Mesendoderm (in vitro differentiated cells): ENCODE measurements at places on chromosomes 2 and 18.

DNA sequence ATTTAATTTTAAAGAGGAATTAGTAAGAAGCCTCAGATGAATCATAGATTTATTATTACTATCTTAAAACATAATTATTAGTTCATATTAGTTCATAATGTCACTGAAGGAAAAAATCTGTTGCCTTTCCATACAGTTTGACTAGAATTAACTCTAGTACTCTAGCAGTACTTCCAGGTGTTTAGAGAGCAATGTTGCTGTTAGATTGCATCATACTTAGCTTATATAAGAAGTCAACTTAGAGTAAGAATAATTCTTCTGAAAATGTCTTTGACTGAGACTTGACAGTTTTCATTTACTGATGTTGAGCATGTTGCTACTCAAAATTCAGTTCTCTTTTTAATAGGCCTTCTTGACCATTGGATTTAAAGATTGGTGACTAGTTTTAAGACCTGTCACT, 4.7 kb downstream of the RAB3GAP1 start:
- H3K36me3 ChIP-seq = no peaks in the 10 kb centered on the region
- H3K27me3 ChIP-seq = no peaks in the 10 kb centered on the region
- peaks cover 2% of the 10 kb centered on the region for H3K4me1 ChIP-seq
- peak; percentile 26 for DNase-seq

DNA sequence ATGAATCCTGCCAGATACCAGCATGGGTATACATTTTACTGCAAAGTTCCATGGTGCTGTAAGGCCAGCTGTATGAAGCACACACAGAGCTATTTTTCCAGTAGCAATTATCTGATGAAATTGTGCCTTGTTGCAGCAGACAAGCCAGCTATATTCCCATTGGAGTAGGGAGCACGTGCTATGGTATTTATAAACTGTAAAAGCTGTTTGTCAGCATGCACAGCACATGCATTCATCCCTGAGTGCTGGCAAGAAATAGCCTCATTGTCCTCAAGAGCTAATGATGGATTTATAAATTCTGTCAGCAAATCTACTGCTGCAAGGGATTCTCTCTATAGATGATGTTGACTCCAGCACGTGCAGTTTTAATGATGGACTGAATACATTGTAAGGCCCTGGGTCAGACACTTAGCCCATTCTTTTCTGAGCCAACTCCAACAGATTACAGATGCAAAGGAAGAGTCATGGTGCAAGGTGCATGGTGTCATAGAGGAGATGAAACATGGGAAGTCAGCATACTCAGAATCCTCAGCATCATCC, 61.7 kb downstream of the KCNS3 start:
- peaks cover 2% of the 10 kb centered on the region for H3K4me1 ChIP-seq
- DNase-seq = no peak
- no peak overlapping the region for H3K27ac ChIP-seq
- no peaks in the 10 kb centered on the region for H3K36me3 ChIP-seq
- no peaks in the 10 kb centered on the region for H3K27me3 ChIP-seq
- H3K4me3 ChIP-seq = no peak overlapping the region

GRCh38 chr2:81672516-81672915, 1368.0 kb upstream of the LRRTM1 start:
- H3K36me3 ChIP-seq = no peaks in the 10 kb centered on the region
- no peak for DNase-seq
- H3K4me1 ChIP-seq = no peaks in the 10 kb centered on the region
- no peak overlapping the region for H3K4me3 ChIP-seq
- H3K27ac ChIP-seq = no peak overlapping the region

- H3K4me3 ChIP-seq = no peak overlapping the region
- H3K27me3 ChIP-seq = no peaks in the 10 kb centered on the region
- H3K27ac ChIP-seq = no peak overlapping the region
- no peak for DNase-seq
Observed at GRCh38 chr18:32391126-32391525, 79.6 kb downstream of the GAREM1 start.

DNA sequence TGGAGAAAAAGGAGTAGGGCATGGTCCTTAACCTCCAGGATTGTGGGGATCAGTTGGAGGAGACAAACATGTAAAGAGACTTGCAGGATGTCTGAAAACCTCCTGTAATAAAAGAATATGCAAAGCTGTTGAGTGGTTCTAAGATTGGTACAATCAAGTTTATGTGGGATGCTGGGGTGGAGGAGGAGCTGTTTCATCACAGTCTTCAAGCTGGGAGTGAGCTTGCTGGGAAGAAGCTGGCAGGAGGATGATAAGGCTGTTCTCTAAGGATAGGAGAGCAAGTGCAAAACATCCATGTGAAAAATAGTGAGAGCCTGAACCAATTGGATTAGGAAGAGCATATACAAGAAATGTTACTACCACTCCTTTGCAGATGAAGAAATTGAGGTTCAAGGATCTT, 161.9 kb upstream of the CRIM1 start:
- peak; percentile 30 for DNase-seq
- no peaks in the 10 kb centered on the region for H3K27me3 ChIP-seq
- H3K4me1 ChIP-seq = no peaks in the 10 kb centered on the region
- H3K27ac ChIP-seq = no peak overlapping the region

GRCh38 chr2:100188326-100188725, 45.9 kb upstream of the AFF3 start:
- H3K27ac ChIP-seq = no peak overlapping the region
- H3K4me3 ChIP-seq = no peak overlapping the region
- H3K4me1 ChIP-seq = no peaks in the 10 kb centered on the region
- no peak for DNase-seq
- no peaks in the 10 kb centered on the region for H3K36me3 ChIP-seq
- H3K27me3 ChIP-seq = no peaks in the 10 kb centered on the region

DNA sequence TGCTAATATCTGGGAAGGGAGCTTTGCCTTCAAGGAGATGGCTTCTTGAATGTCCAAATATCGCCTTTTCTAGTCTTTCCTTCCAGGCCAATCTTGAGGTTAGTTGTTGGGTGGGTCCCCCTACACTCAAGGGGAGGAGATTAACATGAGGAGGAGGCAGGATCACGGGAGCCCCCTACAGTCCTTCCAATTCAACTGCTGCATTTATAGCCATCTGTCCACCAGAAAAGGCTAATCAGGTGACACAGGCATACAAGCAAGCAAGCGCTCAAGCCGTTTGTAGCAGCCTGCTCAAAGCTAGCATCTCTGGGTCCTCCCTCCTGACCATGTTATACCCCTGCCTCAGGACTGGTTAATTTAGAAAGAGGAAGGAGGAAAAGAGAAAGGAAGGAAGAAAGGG, 87.6 kb downstream of the MRPS9 start:
- H3K4me1 ChIP-seq = no peaks in the 10 kb centered on the region
- no peak overlapping the region for H3K4me3 ChIP-seq
- no peak overlapping the region for H3K27ac ChIP-seq

DNA sequence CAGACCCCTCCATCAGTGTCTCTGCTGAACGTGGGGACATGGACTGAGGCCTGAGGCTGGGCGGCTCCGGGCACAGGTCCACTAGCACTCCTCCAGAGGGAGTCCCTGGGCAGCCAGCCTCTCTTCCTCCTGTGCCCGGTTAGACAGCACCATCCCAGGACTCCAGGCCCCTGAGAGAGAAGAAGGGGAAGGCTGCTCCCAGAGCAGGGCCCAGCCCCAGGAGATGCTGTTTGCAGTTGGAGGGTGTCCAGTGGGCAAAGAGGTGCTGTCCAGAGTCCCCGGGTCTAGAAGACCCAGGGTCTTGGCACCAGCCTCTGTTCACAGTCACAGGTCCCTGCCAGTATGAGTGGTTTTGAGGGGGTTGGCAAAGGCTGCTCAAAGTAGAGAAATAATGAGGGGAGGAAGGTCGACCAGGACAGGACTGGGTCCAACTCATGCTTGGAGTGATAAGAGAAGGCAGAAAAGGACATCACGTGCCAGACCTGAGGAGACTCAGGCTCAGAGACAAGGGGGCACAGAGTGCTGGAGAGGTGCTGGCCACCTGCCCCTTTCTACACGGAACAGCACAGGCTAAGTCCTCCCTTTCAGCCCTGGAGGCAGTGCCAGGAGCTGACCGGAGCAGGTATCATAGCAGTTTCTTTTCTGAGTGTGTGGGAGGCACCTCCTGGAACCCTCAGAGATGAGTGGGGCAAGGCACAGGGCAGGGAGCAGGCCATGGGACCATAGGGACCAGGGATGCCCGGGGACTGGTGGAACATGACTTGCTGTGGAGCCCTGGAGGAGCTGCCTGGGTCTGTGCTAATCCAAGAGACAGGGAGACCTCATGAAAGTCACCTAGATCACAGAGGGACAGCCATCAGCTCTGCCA, 21.1 kb downstream of the CRACDL start:
- no peaks in the 10 kb centered on the region for H3K4me1 ChIP-seq
- no peaks in the 10 kb centered on the region for H3K36me3 ChIP-seq
- no peak overlapping the region for H3K4me3 ChIP-seq
- H3K27me3 ChIP-seq = no peaks in the 10 kb centered on the region

GRCh38 chr18:4333043-4333442, 122.1 kb downstream of the DLGAP1 start:
- H3K36me3 ChIP-seq = no peaks in the 10 kb centered on the region
- no peaks in the 10 kb centered on the region for H3K4me1 ChIP-seq
- DNase-seq = no peak
- no peaks in the 10 kb centered on the region for H3K27me3 ChIP-seq
- no peak overlapping the region for H3K4me3 ChIP-seq

DNA sequence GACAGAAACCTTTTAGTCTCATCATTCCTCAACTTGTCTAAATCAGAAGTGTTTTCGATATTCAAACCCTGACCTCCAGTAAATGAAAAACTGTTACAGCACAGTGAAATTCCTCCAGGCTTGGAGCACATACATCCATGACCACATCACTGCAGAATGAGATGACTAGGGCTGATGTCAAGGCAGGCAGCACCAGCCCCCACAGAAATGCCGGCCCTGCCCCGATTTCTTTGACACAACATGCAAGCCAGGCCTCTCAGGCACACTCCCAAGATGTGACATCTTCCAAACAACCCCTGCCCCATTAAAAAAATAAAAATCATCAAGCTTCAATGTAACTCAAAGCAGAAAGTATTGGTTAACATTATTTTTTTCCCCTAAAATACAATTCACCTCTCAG, 103.3 kb downstream of the CTAGE1 start:
- peak; percentile 51 for DNase-seq
- H3K27me3 ChIP-seq = no peaks in the 10 kb centered on the region
- H3K4me1 ChIP-seq = no peaks in the 10 kb centered on the region
- no peaks in the 10 kb centered on the region for H3K36me3 ChIP-seq
- H3K27ac ChIP-seq = no peak overlapping the region

DNA sequence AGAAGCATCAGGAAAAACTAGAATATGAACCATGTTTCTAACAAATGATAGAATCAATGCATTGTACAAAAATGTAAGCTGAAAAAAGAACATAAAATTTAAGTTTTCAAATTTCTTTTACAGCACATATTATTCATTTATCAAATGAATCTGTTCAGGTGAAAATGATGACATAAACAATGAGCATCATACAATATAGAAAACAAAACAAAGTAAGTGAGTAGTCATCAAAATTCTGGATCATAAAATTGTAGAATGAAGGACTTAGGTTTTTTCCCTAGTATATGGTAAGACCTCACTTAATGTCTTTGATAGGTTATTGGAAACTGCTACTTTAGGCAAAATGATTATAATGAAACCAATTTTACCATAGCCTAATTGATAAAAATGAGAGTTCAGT, 427.0 kb upstream of the KCNH7 start:
- H3K36me3 ChIP-seq = no peaks in the 10 kb centered on the region
- H3K4me3 ChIP-seq = no peak overlapping the region
- no peaks in the 10 kb centered on the region for H3K27me3 ChIP-seq
- no peak overlapping the region for H3K27ac ChIP-seq
- H3K4me1 ChIP-seq = no peaks in the 10 kb centered on the region
- DNase-seq = no peak

- H3K36me3 ChIP-seq = no peaks in the 10 kb centered on the region
- H3K27me3 ChIP-seq = no peaks in the 10 kb centered on the region
- H3K4me1 ChIP-seq = no peaks in the 10 kb centered on the region
- DNase-seq = no peak
- H3K4me3 ChIP-seq = no peak overlapping the region
Observed at GRCh38 chr2:193891023-193891422, 1696.3 kb upstream of the TMEFF2 start.

DNA sequence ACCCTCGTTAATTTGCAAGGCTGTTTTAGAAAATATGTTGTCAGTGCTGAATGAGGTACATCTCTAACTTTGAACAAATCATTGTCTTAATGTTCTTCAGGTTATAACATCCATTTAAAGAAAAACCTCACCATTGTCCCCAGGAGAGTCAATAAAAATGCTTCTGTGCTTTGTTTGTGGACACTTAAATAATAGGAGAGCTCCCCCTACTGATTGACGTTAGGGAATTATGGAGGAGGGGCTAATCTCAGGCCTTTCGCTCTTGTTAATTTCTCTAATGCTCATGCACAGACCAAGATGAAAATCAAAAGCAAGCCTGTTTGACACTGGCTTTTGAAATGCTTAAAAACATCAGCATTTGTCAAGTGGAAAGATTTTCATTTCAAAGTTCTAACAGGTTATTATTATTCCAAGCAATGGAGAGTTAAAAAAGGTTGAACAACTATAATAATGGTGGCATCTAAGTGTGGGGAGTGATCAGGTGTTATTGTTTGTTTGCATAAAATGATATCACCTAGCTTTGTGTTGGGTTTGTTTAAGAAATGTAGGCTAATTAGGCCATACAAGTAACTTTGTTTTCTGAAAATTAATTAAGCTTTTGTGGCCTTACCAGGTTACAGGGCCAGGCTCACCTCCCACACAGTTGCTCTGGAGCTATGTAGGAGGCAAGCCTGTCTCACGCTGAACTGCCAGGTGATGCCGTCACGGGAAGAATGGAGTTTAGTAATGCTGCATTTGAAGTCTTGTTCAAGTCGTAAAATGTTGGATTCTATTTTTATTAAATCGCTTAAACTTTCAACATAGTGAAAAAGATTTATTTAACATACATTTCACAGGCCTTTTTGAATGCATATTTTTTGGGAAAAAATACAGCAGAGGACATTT, 51.7 kb upstream of the SMIM21 start:
- H3K27ac ChIP-seq = no peak overlapping the region
- H3K36me3 ChIP-seq = no peaks in the 10 kb centered on the region
- H3K4me1 ChIP-seq = no peaks in the 10 kb centered on the region
- no peaks in the 10 kb centered on the region for H3K27me3 ChIP-seq
- peak; percentile 48 for DNase-seq

DNA sequence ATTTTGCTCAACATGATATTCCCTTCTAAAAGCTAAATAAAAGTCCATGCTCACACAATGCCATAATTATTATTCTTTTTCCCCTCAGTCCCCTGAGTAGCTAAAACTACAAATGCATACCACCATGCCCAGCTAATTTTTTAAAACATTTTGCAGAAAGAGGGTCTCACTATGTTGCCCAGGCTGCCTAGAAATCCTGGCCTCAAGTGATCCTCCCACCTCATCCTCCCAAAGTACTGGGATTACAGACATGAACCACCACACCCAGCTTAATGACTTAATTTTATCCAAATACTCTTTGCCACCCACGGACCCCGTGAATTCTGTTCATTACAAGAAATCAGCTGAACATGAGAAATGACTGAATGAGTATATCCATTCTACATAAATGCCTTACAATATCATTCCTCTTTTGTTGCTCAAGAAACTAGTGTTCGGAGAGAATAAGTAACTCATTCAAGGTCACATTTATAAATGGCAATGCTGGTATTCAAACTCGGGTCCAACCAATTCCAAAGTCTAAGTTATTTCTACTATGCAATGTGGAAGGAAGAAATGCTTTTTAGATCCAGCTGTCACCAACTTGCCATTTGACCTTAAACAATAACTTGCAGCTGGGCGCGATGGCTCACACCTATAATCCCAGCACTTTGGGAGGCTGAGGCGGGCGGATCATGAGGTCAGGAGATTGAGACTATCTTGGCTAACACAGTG, 59.8 kb downstream of the NOL10 start:
- H3K4me1 ChIP-seq = no peaks in the 10 kb centered on the region
- no peak for DNase-seq
- no peak overlapping the region for H3K4me3 ChIP-seq
- no peak overlapping the region for H3K27ac ChIP-seq
- H3K36me3 ChIP-seq = no peaks in the 10 kb centered on the region
- H3K27me3 ChIP-seq = no peaks in the 10 kb centered on the region
